Peyer's patch (tissue), 4 donors: ENCODE measurements at places on chromosomes 1 and 21. TPM values are rescaled to one million over a fixed set of nuclear protein-coding genes. Genes with fewer than 3 reads are reported as not detected.

Gene ACKR1
- 5.4 TPM for total RNA-seq

Gene PRPF38B
- total RNA-seq = 47.6 TPM

- H3K27me3 ChIP-seq = no peaks in the 10 kb centered on the region
- no peak overlapping the region for H3K27ac ChIP-seq
- H3K4me3 ChIP-seq = no peak overlapping the region
- no peaks in the 10 kb centered on the region for H3K36me3 ChIP-seq
Measured at GRCh38 chr21:45836694-45837670, 144.6 kb upstream of the COL6A1 start.

Gene FMO2
- 3.3 TPM for total RNA-seq

DNA sequence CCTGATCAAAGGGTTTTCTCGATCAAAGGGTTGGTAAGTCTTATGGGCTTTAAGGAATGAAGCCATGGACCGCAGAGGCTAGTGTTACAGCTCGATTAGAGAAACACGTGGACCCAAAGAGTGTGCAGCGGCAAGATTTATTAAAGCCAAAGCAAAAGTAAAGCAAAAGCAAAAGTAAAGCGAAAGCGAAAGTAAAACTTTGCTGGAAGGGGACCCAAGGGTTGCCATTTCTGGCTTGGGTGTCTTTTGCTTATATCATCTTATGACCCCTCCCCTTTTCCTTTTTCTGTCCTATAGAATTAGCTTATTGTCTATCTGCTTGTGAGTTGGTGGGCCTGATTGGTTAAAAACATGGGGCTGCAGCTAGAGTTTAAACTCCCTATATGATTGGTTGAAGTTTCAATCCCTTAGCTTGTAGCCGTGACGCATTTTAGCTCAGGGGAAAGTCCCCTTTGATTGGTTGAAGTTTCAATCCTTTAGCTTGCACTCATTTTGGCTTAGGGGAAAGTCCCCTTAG is 957.0 kb downstream of the AMY1C start:
- H3K27ac ChIP-seq = no peak overlapping the region
- H3K4me3 ChIP-seq = no peak overlapping the region
- H3K27me3 ChIP-seq = no peaks in the 10 kb centered on the region
- no peaks in the 10 kb centered on the region for H3K36me3 ChIP-seq

GRCh38 chr1:39625009-39625408 is 14.4 kb downstream of the HEYL start:
- DNase-seq = no peak
- H3K4me3 ChIP-seq = no peak overlapping the region
- no peaks in the 10 kb centered on the region for H3K4me1 ChIP-seq
- H3K27me3 ChIP-seq = no peaks in the 10 kb centered on the region

DNA sequence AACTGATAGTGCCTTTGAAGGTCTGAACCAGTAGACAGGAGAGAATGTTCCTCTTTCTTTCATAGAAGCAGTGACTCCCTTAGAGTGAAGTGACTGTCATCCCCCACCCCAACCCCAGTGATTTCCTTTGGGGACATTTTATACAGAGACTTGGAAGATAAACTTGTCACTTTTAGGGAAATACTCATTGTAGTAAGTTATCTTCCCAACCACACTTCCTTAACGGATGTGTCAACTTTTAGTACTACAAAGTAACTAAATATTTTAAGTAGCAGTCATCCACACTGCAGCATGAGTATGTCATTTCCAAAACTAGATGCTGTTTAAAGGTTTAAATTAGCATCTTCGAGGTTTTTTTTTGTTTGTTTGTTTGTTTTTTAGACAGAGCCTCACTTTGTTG is 13.7 kb downstream of the LRRC8B start:
- no peak overlapping the region for H3K27ac ChIP-seq
- no peaks in the 10 kb centered on the region for H3K4me1 ChIP-seq
- H3K4me3 ChIP-seq = no peak overlapping the region
- no peaks in the 10 kb centered on the region for H3K27me3 ChIP-seq
- DNase-seq = no peak
- H3K36me3 ChIP-seq = no peaks in the 10 kb centered on the region

Gene OR2T3
- not detected for total RNA-seq

Gene GPX7
- not detected for total RNA-seq

- no peak overlapping the region for H3K4me3 ChIP-seq
- H3K27ac ChIP-seq = no peak overlapping the region
- H3K4me1 ChIP-seq = peaks cover 43% of the 10 kb centered on the region
Measured at GRCh38 chr1:165856606-165857005, 29.2 kb downstream of the UCK2 start.

DNA sequence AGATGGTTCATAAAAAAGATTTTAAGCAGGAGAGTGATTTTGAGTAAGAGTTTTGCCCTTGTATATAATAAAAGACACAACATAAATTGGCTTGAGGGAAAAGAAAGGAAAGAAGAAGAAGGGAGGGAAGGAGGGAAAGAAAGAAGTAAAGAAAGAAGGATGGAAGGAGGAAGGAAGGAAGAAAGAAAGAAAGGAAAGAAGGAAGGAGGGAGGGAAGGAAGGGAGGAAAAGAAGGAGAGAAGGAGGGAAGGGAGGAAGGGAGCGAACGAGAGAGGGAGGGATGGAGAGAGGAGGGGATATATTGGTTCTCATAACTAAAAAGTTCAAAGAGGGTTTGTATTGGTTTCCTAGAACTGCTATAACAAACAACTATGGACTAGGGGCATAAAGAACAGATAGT is 62.2 kb upstream of the PAX7 start:
- no peaks in the 10 kb centered on the region for H3K27me3 ChIP-seq
- no peak overlapping the region for H3K4me3 ChIP-seq
- no peaks in the 10 kb centered on the region for H3K36me3 ChIP-seq

- H3K36me3 ChIP-seq = no peaks in the 10 kb centered on the region
- peaks cover 10% of the 10 kb centered on the region for H3K4me1 ChIP-seq
Measured at GRCh38 chr1:209749205-209749604, 6.6 kb upstream of the TRAF3IP3 start.

Gene LRRC71
- not detected for total RNA-seq

Gene KRTAP19-3
- not detected for total RNA-seq

Gene GBP6
- total RNA-seq = not detected

Gene LINGO4
- 1.1 TPM for total RNA-seq

GRCh38 chr1:207049974-207050391 is 1.0 kb downstream of the YOD1 start:
- H3K4me1 ChIP-seq = no peaks in the 10 kb centered on the region
- no peaks in the 10 kb centered on the region for H3K27me3 ChIP-seq
- H3K4me3 ChIP-seq = peak overlapping the region; percentile 97
- no peaks in the 10 kb centered on the region for H3K36me3 ChIP-seq
- peak; percentile 88 for DNase-seq
- peak overlapping the region; percentile 81 for H3K27ac ChIP-seq

Gene AMY2A
- not detected for total RNA-seq

DNA sequence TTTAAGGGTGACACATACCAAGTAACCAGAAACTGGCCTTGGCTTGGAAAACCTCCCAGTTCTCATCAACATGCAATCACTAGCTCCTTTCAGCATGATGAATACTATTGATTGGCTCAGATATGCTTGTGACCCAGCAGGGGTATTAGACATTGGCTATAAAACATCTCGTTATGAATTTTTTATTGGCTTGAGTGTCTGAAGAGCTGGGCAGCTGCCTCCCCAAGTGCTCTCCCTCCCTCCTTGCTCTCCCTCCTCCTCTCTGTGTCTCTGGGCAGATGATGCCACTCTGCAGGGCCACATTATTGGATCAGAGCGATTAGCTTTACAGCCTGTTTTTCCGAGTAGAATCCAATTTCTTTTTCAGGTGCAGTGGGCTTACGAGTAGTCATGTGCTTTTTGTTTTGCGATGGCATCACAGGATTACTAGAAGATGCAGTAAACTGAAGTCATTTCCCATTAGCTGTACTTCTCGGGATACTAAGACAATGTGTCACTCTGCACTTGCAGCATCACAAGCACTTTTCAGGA is 79.3 kb upstream of the ATF3 start:
- H3K4me3 ChIP-seq = no peak overlapping the region
- no peaks in the 10 kb centered on the region for H3K27me3 ChIP-seq
- no peaks in the 10 kb centered on the region for H3K4me1 ChIP-seq
- H3K36me3 ChIP-seq = no peaks in the 10 kb centered on the region
- DNase-seq = no peak

GRCh38 chr1:245418077-245418476 is 263.3 kb downstream of the KIF26B start:
- H3K27ac ChIP-seq = no peak overlapping the region
- H3K27me3 ChIP-seq = no peaks in the 10 kb centered on the region
- no peak for DNase-seq
- no peaks in the 10 kb centered on the region for H3K4me1 ChIP-seq

- DNase-seq = no peak
- H3K27me3 ChIP-seq = no peaks in the 10 kb centered on the region
Measured at GRCh38 chr1:172867216-172867818, 183.4 kb downstream of the TNFSF18 start.

Gene LDLRAD1
- not detected for total RNA-seq

Gene GOLT1A
- total RNA-seq = 84.9 TPM

Gene NBPF4
- 1.7 TPM for total RNA-seq

- H3K36me3 ChIP-seq = no peaks in the 10 kb centered on the region
- no peaks in the 10 kb centered on the region for H3K4me1 ChIP-seq
- no peak overlapping the region for H3K4me3 ChIP-seq
- H3K27ac ChIP-seq = no peak overlapping the region
- H3K27me3 ChIP-seq = no peaks in the 10 kb centered on the region
Measured at GRCh38 chr21:40053007-40053406, 185.8 kb downstream of the PCP4 start.

DNA sequence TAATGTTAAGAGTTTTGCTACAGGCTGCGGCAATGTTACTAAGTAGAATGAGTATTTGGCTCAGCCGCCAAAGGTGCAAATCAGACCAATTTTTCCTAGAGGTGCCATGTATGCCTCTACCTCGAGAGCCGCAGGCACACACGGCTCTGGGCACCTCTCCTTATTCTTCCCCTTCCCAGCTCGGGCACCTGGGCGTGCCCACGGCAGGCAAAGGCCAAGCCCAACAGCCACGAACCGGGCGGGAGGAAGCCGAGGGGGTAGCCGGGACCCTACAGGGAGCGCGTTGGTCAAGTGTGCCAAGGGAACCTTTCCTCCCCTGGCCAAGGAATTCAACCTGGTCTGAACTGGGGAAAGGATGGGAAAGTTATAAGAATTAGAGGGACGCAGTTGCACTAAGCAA is 31.0 kb downstream of the LRRC3 start:
- peak overlapping the region; percentile 24 for H3K4me3 ChIP-seq
- no peak for DNase-seq
- no peak overlapping the region for H3K27ac ChIP-seq
- H3K27me3 ChIP-seq = no peaks in the 10 kb centered on the region
- no peaks in the 10 kb centered on the region for H3K4me1 ChIP-seq

GRCh38 chr1:243844186-243844585 is 5.9 kb downstream of the AKT3 start:
- no peaks in the 10 kb centered on the region for H3K36me3 ChIP-seq
- no peak overlapping the region for H3K27ac ChIP-seq
- no peak overlapping the region for H3K4me3 ChIP-seq
- no peak for DNase-seq

Gene OR2T11
- not detected for total RNA-seq

DNA sequence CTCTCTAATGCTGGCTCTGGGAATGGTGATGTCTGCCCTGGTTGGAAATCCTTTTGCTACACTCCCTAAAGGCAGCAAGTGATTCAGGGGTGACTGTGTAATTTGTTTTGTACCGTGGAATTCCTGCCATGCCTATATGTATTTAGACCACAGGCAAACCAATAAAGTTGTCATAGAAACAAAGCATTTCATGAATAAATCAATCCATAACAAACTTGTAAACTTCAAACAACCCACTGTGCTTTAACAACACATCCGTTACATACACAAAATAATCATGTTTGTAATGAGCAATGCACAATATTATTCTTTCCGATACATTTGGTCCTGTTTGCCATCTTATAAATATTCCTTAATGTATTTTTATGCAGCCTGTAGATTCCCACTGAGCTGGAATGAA is 330.3 kb upstream of the SNX7 start:
- no peak overlapping the region for H3K4me3 ChIP-seq
- no peaks in the 10 kb centered on the region for H3K4me1 ChIP-seq
- no peaks in the 10 kb centered on the region for H3K36me3 ChIP-seq
- no peaks in the 10 kb centered on the region for H3K27me3 ChIP-seq
- DNase-seq = no peak
- H3K27ac ChIP-seq = no peak overlapping the region

DNA sequence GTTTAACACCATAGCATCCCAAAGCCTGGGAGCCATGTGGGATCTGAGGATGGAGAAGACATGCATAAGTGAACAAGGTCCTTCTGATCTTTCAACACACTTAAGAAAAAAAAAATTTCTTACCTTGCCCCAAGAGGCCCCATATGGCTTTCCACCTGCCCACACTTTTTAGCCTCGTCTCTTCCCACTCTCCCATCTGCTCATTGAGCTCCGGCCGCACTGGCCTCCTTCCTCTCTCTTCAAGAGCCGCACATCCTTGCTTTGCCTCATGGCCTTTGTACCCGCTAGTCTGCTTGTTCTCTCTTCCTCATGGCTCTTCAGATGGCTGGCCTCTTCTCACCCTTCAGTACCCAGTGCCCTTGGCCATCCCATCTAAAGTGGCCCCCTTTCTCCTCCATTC is 70.2 kb upstream of the PDE4B start:
- H3K4me1 ChIP-seq = no peaks in the 10 kb centered on the region
- H3K36me3 ChIP-seq = no peaks in the 10 kb centered on the region
- DNase-seq = no peak
- H3K4me3 ChIP-seq = no peak overlapping the region

DNA sequence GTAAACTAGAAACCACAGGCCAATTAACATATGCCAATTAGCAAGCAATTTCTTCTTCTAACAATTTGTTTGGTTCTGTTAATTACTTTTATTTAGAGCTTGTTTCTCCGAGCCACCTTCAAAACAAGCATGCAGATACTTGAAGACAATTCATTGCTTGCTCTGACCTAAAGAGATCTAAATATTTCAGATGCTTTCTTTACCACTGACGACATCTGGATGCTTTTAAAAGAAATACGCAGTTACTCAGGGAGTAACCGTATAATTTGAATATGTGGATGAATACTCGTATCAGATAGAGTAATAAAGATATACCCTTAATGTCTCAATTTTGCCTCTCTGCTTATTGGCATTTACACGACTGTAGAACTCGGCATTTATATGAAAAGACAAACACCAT is 390.0 kb downstream of the DISC1 start:
- no peak overlapping the region for H3K4me3 ChIP-seq
- no peaks in the 10 kb centered on the region for H3K36me3 ChIP-seq
- H3K27ac ChIP-seq = no peak overlapping the region
- H3K27me3 ChIP-seq = no peaks in the 10 kb centered on the region

DNA sequence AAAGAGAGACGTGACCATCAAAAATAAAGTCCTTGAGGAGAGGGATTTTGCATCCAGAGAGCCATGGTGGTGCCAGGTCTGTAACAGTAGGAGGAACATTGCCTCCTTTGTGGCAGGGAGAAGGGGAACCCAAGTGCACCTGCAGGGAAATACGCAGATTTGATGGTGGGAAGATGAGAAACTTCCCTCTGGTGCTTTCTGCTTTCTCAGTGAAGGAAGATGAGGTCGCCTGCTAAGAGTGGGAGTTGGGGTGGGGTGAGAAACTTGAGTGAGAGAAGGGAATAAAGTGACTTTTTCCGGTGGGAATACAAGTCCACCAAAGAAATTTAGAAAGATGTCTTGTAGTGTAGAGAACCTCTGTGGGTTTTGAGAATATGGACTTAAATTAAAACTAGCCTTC is 9.1 kb downstream of the PLA2G4A start:
- no peaks in the 10 kb centered on the region for H3K36me3 ChIP-seq
- no peak overlapping the region for H3K4me3 ChIP-seq
- H3K4me1 ChIP-seq = no peaks in the 10 kb centered on the region

- H3K36me3 ChIP-seq = no peaks in the 10 kb centered on the region
- DNase-seq = no peak
- no peaks in the 10 kb centered on the region for H3K27me3 ChIP-seq
- no peaks in the 10 kb centered on the region for H3K4me1 ChIP-seq
Measured at GRCh38 chr1:151811181-151811580, 6.0 kb upstream of the LINGO4 start.

- H3K27ac ChIP-seq = no peak overlapping the region
- H3K36me3 ChIP-seq = no peaks in the 10 kb centered on the region
- no peaks in the 10 kb centered on the region for H3K27me3 ChIP-seq
- H3K4me1 ChIP-seq = no peaks in the 10 kb centered on the region
Measured at GRCh38 chr1:214422137-214422671, 129.2 kb downstream of the PTPN14 start.
